ENCODE measurements at places on chromosomes 2 and 18.
A peak's percentile ranks its signal among the peaks of the same experiment; 100 is the strongest.

DNA sequence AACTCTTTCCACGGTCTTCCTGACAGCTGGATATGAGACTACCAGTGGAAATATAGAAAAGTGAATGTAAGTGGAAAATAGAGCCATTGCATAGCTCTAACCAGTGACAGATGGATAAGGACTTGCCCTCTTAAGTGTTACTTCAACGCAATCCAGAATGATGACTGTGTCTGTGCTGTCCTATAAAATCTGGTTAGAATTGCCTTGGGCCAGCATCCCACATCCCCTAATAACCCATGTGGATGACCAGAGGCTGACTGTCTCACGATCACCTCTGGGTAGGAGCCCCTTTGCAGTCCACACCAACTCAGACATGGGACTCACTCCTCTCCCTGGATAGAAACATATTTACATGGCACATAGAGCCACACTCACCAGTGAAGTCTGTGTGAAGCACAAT lies 186.6 kb downstream of the C1D start:
- no peak for DNase-seq

- no peak for DNase-seq
Measured at GRCh38 chr2:140528982-140529381, 1601.8 kb downstream of the LRP1B start.

GRCh38 chr2:58289029-58289428 lies 47.9 kb upstream of the FANCL start:
- peak; percentile 34 for DNase-seq

DNA sequence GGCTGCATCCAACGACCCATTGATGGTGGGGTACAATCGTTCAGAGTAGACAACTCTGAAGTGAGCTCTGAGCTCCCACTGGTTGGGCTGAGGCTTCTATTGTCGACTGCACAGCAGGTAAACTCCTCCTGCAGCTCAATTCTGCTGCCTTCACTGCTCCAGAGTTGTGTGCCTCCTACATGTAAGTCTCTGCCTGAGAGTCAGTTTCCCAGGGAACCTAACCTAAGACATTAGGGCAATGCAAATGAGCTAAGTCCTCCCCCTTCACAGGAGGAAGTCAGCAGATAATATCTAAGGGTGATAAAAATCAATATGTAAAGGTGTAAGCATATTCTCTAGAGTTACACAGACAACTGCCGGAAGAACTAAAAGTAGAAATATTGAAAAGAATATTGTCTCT lies 22.5 kb upstream of the ACYP2 start:
- DNase-seq = no peak

DNA sequence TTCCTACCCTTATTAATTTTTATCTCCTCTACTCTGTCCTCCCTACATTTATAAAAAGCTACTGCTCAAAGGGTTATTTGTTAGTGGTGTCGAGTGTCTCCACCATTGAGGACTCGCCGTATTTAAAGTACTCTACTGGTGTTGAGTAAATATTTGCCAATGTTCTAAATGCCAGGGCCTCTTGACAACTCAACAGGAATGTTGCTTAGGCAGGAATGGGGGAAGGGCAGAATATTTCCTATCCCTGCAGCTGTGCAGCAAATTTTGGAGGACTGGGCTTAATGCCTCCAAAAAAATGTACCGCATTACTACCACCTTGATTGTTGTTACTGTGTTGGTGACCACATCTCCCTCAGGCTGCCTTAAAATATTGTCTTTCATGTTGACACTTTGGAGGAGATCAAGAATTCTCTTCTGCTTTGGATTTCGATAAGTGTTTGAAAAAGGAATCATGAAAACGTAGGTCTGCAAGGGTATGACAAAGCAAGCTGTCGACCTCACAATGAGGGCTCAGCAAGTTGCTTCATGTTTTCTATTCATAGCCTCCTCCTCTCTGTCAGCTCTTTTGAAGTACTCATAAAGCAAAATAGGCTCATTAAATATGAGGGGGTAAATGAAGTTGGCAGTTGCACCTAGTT lies 84.3 kb downstream of the EFEMP1 start:
- peak; percentile 68 for DNase-seq

DNA sequence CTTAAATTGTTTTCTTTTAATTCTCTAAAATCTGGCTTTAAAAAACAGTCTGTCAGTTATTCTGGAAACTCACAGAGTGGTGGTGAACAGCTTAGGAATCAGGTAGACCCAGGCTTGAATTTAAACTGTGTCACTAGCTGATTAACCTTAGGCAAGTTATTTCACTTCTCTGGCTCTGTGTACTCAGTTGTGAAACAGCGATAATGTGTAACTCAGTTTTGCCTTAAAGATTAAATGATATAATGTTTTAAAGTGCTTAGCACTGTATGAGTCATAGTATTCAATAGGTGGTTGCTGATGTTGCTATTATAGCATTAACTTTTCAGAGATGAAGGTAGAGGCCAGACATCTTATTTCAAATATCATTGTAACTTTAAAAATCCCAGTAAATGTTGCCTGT lies 40.7 kb downstream of the PKP4 start:
- no peak for DNase-seq

- no peak for DNase-seq
Measured at GRCh38 chr2:86297382-86298147, 39.9 kb downstream of the REEP1 start.

GRCh38 chr2:156490466-156490840 lies 54.3 kb downstream of the GPD2 start:
- DNase-seq = no peak

DNA sequence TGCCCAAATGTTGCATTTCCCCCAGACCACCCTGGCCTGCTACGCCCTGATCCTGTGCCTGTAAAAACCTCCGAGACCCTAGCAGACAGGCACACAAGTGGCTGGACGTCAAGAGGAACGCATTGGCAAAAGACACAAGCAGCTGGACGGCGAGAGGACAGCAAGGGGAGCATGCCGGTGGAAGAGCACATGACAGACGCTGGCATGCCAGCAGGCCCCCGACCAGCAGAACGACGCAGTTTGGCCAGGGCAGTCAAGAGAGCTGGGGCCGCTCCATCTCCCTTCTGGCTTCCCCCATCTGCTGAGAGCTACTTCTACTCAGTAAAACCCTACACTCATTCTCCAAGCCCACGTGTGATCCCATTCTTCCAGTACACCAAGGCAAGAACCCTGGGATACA lies 42.1 kb downstream of the SAP130 start:
- no peak for DNase-seq

DNA sequence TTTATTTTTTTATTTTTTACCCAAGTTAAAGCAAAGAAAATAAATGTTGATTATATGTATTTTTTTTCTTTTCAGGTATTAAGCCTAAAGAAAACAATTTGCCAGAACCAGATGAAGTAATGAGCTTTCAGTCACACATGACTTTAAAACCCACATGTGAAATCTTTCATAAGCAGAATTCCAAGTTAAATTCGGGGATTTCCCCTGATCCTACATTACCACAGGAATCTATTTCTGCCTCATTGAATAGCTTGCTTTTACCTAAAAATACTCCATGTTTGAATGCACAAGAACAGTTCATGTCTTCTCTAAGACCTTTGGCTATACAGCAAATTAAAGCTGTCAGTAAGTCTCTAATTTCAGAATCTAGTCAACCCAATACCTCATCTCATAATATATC lies 26.6 kb downstream of the GEN1 start:
- no peak for DNase-seq

Data from H4 (cell line).